ENCODE measurements at places on chromosomes 1 and 21.

DNA sequence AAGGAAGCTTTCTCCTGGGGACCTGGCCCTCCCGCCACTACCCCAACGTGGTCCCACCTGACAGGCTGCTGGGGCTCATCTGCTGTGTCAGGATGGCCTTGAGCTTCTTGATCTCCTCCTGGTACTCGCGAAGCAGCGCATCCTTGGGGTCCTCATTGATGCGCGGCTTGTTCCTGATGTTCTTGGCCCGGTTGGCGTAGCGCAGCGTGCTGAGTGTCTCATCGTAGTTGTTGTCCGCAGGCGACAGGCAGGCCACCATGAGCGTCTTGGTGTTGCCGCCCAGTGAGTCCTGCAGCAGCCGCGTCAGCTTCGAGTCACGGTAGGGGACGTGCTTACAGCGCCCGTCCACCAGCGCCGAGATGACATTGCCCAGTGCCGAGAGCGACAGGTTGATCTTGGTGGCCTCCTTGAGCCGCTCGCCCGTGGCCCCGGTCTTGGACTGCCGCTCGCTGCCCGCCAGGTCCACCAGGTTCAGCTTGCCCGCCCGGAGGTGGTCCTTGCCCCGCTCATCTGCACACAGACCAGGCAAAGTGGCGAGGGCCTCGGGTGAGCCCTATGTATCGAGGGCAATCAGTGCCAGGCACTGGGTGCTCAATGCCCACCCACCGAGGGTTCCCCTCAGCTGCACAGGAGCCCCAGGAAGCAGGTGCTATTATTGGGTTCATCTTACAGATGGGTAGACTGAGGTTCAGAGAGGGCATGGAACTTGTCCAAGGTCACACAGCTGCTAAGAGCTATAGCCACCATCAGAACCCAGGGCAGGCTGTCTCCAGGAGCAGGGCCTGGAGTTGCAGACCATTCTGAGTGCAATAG is 13.2 kb downstream of the KIF17 start:
- DNase-seq: no peak

DNA sequence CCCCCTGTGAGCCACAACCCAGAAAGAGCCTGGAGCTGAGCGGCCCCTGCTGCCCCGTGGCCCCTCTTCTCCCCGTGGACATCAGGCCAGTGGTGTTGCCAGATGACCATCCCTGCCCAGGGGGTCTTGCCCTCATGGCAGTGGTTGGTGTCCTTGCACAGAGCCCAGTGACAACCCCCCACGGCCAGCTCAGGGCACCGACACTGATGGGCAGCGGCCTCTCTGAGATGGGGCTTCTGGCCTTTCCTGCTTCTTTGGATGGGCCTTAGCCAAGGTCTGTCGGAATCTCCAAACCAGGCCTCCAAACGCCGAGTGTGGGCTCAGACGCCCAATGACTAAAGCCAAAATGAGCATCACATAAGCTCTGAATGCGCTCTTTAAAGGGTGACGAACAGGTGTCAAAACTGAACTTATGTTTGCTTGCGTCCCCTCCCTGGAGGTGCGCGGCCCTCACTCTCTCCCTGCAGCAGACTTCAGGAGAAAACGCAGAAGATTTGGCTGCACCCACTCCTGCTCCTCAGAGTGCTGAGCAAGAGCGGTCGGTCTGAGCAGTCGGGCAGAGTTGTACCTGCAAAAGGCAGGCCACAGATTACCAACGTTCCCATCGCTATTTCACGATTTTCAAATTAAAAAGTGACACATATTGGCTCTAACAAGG is 41.9 kb downstream of the UBE2G2 start:
- DNase-seq: no peak

GRCh38 chr1:156203331-156203730 is 9.4 kb downstream of the SLC25A44 start:
- DNase-seq: no peak

GRCh38 chr21:31741116-31741515 is 9.2 kb upstream of the SCAF4 start:
- DNase-seq: no peak

- no peak for DNase-seq
Observed at GRCh38 chr1:94265906-94266305, 28.5 kb upstream of the ARHGAP29 start.

GRCh38 chr1:46616277-46617107 is at the start of gene MOB3C:
Gene MOB3C, minus strand, starts transcription at chr1:46616811. Its CDS starts 3,490 bp downstream, at chr1:46613321.
- DNase-seq: peak; percentile 59

GRCh38 chr1:106061586-106062495 is 994.6 kb upstream of the PRMT6 start:
- no peak for DNase-seq

- DNase-seq: no peak
Observed at GRCh38 chr1:117574161-117574835, 31.6 kb upstream of the TENT5C start.

- peak; percentile 40 for DNase-seq
Observed at GRCh38 chr1:224851210-224851847, 78.1 kb upstream of the DNAH14 start.

GRCh38 chr1:172663732-172664131 is 4.8 kb downstream of the FASLG start:
- no peak for DNase-seq

GRCh38 chr21:21788591-21788990 is 790.4 kb downstream of the NCAM2 start:
- DNase-seq: no peak

- DNase-seq: no peak
Observed at GRCh38 chr1:47797575-47797974, 199.6 kb downstream of the TRABD2B start.

GRCh38 chr1:183456826-183457225 is 15.5 kb upstream of the SMG7 start:
- no peak for DNase-seq

DNA sequence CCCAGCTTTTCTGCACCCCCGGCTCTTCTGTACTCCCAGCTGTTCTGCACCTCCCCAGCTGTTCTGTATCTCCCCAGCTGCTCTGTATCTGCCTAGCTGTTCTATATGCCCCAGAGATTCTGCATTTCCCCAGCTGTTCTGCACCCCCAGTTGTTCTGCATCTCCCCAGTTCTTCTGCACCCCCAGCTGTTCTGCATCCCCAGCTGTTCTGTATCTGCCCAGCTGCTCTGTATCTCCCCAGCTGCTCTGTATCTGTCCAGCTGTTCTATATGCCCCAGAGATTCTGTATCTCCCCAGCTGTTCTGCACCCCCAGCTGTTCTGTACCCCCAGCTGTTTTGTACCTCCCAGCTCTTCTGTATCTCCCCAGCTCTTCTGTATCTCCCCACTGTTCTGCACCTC is 41.1 kb downstream of the UMODL1 start:
- DNase-seq: no peak

GRCh38 chr1:176557543-176558258 is 94.7 kb downstream of the PAPPA2 start:
- no peak for DNase-seq

DNA sequence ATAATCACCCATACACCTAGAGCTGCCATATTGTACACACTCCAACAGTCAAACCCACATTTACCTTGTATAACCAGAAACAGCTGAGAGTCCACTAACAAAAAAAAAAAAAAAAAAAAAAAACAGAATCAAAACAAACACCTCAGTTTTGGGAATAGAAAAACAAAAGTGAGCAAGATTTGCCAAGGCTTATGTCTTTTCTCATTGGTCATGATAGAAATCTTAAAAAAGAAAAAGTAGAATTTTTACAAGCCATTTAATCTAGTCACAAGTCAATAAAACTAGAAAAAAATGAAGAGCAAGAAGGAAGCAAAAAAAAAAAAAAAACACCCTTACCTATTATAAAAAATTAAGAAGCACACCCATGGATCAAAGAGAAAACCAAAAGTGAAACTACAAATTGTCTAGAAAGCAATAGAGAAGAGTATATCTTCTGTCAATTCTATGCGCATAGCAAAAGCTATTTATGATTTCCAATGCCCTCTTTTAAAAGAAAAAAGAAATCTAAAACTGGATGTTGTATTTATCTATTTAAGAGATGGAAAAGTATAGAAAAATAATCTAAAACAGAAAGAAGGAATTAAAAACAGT is 113.2 kb upstream of the GALNT2 start:
- DNase-seq: no peak

- DNase-seq: no peak
Observed at GRCh38 chr1:230425252-230426091, 660 bp downstream of the PGBD5 start.

GRCh38 chr1:225962440-225962975 is 21.5 kb upstream of the LEFTY2 start:
- DNase-seq: peak; percentile 58
